ENCODE measurements at places on chromosomes 2 and 18.

DNA sequence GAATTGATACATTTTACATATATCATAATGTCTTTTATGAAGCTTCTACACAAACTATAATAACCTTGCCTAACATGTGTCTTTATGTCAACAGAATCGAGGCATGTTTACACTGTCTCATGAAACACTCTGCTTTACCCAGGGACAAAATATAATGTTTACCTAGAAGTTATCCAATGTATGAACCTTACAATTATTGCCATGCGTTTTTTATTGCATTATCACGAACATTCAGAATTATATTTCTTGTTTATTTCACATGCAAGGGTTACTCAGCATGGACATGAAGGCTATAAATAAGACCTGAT is 19.8 kb downstream of the LONRF2 start:
- no peak for DNase-seq

DNA sequence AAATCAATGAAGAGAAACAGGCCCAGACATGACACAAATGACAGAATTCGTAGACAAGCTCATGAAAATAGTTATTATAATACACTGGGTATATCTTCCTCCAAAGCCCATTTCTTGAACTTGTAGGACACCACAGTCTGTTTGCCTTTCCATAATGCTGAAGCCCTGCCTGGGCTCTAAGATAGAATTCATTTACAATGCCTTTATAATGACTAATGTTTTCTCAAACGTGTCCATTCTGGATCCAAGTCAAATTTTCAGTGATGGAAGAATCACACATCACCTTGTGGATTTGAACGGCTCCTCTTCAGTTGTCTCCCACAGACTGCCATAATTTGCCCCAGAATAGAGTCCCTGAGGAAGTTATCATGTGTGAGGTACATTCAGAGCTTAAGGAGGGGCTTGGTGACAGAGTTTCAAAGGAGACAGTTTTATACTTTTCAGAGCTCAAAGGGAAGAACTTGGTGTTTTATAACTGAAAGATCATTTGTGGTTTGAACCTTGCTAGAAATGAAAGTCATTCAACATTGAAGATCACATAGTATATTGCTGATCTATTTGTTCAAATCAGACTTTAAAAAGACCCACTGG is 38.2 kb downstream of the CASP8 start:
- DNase-seq: no peak

GRCh38 chr2:53568469-53568868 is 199.1 kb upstream of the CHAC2 start:
- no peak for DNase-seq

- DNase-seq: no peak
These were observed 316.5 kb downstream of the MTX2 start for GRCh38 chr2:176585791-176586190.

DNA sequence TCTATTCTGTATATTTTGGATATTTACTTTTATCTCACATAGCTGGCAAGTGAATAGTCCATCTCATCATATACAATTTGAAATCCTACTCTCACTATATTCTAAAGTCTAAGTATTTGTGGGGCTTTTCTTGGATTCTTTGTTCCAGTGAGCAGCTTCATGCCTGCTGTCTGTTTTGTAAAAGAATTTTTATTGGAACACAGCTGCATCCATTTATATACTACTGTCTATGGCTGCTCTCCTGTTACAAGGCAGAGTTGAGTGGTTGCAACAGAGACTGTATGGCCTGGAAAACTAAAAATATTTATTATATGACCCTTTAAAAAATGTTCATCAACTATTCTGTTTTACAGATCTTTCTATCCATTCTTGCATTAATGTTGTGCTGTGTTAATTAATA is 193.3 kb upstream of the KLHL14 start:
- no peak for DNase-seq

GRCh38 chr2:101435001-101435862 is 39.7 kb downstream of the RFX8 start:
- DNase-seq: no peak

GRCh38 chr2:181308766-181309515 is 148.2 kb upstream of the ITGA4 start:
- peak; percentile 70 for DNase-seq

- no peak for DNase-seq
These were observed 25.6 kb downstream of the GLI2 start for GRCh38 chr2:120761164-120761861.

DNA sequence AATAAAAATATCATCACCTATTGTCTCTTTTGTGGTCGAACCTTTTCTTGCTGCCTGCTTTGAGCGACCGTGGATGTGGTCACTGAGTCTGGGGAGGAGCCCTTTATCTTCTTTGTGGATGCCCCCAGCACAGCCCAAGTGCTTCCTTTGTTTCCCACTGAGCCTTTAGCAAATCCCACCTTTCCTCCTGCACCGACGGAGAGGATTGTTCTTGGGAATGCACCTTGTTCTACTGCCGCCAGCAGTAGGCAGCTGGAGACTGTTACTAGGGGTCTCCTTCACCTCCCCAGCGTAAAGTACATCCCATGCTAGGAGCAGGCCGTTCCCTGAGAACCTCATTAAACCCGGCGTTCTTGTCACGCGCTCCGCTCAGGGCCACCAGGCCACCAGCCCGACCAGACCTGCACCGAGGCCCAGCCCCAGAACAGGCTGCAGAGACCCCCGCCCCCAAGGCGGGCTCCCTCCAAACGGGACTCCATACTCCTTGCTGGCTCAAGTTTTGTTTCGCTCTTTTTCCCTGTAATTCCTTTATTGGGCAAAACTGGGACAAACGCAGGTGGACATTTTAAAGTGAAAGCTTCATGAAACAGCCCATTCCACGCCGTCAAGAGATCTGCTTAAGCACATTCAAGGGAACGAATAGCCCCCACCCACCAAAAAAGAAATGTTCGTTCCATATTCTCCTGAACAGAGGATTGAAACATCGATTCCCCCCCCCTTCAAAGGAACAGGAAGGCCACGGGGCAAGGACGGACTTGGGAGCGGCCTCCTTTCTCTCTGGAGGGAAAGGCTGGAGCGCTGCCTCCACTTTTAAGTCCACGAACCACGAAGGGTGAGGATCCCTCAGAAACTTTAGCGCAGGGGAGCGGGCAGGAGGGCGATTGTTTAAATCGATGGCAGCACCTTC is 1.1 kb upstream of the MAT2A start:
- DNase-seq: peak; percentile 66

- no peak for DNase-seq
These were observed 45.6 kb upstream of the ITGB6 start for GRCh38 chr2:160245614-160246155.
